ENCODE measurements at places on chromosomes 2 and 18.

GRCh38 chr2:226464380-226464779 lies 335.2 kb downstream of the IRS1 start:
- DNase-seq, result no peak

DNA sequence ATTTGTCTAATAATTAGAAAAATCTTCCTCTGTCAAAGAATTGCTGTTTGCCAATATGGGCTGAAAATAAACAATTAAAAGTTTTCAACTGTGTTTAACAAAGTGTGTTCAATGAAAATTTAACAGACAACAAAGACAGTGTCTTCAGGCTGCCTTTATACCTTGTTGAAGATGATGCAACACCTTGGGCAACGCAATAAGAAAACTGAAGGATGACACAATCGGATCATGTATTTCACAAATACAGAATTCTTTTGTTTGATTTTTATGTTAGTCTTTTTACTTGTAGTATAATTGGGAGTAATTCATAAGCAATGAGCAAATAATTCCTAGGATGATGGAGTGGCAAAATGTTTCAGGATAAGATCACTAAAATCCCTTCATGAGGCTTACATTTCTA lies 27.8 kb downstream of the CHN1 start:
- DNase-seq, result no peak

- DNase-seq, result no peak
These were observed 18.6 kb downstream of the COLEC11 start for GRCh38 chr2:3613524-3613905.

- no peak for DNase-seq
These were observed 258.8 kb downstream of the SLC8A1 start for GRCh38 chr2:40192864-40193669.

DNA sequence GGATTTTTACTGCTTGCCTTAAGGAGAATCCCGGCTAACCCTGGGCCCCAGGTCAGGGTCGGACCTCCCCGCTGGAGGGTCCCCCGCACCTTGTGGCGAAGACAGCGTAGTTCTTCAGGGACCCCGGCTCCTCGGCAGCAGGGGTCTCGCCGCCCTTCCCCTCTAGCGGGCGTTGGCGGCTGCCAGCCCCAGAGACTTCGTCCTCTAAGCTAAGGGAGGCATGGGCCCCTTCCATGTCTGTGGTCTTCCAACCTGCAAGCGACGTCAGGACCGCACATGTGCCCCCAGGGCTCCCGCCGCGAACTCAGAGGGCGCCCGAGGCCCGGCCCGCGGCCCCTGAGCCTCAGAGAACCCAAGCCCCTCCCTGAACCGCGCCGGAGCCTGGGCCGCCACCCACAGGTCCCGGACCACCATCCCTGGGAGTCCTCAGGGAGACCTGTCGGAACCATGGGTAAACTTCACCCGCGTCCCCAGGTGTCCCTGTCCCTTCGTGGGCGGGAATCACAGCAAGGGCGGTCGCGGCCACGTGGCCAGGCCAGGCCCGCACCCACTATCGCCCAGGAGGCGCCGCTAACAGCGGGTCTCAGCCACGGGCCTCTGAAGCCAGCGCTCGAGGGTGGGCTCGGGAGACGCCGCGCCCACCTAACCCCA lies 562 bp downstream of the ANKMY1 start:
- DNase-seq, result no peak

DNA sequence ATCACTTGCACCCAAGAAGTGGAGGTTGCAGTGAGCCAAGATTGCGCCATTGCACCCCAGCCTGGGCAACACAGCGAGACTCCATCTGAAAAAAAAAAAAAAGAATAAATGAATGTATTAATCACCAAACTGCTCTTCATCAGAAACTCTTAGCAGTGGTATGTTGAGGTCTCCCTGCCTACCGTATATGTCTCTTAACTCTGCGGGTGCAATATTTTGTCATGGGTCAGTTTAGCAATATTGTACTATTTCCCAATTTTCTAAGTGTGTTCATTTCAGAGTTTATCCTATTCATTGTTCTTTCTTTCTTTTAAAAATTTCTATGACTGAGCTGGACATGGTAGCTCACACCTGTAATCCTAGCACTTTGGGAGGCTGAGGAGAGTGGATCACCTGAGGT lies 37.9 kb upstream of the MAP4K3 start:
- no peak for DNase-seq

GRCh38 chr2:45709137-45709536 lies 57.7 kb downstream of the PRKCE start:
- no peak for DNase-seq

DNA sequence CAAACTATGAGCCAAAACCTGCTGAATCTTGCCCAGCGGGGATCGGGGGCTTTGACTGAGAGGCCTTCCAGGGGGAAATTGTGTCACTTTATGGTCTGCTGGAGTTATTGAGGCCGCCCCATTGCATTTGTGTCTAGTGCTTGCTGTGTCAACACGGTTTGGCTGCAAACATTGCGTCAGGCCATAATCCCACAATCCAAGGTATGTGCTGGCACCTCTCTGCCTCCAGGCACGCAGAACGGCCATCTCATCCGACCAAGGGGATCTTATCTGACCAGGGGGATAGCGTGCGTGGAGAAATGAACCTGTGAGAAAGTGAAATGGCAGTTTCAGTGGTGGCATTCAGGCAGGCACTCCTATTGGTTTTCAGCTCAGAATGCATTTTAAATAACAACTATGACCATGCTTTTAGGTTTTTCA lies 18.1 kb upstream of the LYPD6B start:
- DNase-seq, result peak; percentile 16

DNA sequence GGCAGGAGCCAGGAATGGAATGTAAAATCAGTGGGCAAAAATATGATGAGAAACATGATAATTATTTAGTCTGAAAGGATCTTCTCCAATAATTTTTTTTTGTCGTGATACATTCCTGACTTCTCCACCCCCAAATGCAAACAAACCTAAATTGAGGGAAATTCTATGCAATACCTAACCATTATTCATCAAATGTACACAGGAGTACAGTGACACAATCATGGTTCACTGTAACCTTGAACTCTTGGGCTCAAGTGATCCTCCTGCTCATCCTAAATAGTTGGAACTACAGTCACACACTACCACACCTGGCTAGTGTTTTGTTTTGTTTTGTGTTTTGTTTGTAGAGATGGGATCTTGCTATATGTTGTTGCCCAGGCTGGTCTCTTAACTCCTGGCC lies 46.5 kb downstream of the RAB10 start:
- no peak for DNase-seq

- DNase-seq, result no peak
These were observed 89.0 kb downstream of the UGGT1 start for GRCh38 chr2:128180031-128180430.

GRCh38 chr2:226066391-226066790 lies 666.9 kb downstream of the NYAP2 start:
- DNase-seq, result no peak

- DNase-seq, result no peak
These were observed 66.0 kb upstream of the FAM136A start for GRCh38 chr2:70367722-70368323.

GRCh38 chr2:229825476-229825875 lies 96.3 kb downstream of the TRIP12 start:
- DNase-seq, result no peak

- no peak for DNase-seq
These were observed 83.4 kb downstream of the CALCRL start for GRCh38 chr2:187364696-187365095.

GRCh38 chr2:235765181-235765820 lies 271.5 kb downstream of the AGAP1 start:
- no peak for DNase-seq

DNA sequence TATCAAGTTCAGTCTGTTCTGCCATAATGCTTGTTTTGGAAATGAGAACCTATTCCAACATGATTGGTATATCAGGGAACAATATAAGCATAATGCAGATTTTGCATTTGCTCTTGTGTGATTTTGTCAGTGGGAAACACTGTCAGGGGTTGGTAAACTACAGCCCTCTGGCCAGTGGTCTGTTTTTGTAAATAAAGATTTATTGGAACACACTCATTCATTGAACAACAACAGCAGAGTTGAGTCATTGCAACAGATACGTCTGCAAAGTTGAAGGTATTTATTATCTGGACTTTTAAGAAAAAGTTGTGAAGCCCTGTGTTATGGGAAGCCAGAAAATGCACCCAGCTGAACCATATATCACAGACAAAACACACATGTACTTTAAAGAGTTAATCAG lies 83.1 kb downstream of the MCFD2 start:
- DNase-seq, result no peak

DNA sequence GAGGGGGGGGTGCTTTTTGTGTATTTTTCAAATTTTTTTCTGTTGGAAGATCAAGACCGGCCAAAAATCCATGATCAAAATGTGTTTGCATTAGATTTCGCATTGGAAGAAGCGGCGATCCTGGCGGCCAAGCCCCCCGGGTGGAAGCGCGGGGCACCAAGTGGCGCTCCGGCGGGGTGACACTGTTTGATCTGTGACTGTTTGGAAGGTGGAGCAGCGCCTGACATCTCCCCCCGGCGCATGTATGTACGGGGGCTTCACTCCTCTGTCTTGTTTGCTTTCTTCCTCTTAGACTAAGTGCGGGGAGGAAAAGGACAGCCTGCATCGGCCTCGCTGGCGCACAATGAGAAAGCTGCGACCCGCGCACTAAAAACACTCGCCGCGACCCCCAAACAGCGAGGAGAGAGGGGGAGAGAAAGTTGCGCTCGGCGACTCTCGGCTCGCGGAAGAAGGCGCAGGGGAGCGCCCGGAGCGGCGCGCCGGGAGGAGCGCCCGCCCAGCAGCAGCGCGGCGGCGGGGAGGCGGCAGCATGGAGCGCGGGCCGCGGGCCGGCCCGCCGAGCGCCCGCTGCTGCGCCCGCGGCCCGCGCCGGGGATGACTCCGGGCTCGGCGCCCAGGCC lies 515 bp downstream of the TSHZ1 start:
- DNase-seq, result no peak

- DNase-seq, result no peak
These were observed 187.7 kb upstream of the ID2 start for GRCh38 chr2:8494151-8494550.

DNA sequence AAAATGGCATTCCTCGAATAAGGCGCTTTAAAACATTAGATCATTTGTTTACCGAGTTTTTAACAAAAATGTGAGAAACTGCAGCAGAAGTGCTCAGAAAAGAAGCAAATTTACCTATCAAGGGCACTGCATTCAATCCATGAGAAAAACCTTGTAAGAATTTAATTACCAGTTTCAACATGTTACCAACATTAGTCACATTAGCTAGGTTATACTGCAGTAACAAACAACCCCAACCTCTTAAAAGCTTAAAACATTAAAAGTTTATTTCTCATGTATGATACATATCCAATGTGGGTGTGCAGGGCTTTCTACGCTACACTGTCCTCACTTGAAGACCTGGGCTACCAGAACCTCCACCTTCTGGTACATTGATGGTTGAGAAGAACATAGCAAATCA lies 68.1 kb upstream of the CCBE1 start:
- DNase-seq, result no peak

- DNase-seq, result no peak
These were observed 31.7 kb upstream of the ARL4C start for GRCh38 chr2:234528410-234529148.

DNA sequence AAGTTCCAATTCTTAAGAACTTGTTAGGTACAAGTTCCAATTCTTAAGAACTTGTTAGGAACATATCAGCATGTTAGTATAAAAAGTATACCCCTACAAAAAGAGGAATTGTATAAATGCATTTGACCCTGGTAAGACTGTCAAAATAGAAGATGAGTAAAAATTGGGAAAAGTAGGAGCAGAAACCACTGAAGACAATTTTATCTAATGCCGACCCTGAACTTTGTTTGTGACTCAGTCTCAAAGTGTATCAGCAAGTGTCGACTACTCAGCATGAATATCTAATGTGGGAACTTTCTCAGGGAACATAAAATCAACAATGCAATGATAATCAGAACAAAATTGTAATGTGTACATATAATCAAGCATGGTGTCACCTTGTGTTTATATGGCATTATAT lies 583 bp upstream of the CD226 start:
- no peak for DNase-seq

GRCh38 chr2:190864375-190864774 lies 16.2 kb upstream of the GLS start:
- no peak for DNase-seq

GRCh38 chr18:2376707-2377106 lies 194.6 kb downstream of the METTL4 start:
- no peak for DNase-seq

- no peak for DNase-seq
These were observed 113.7 kb upstream of the SMAD7 start for GRCh38 chr18:49064421-49064820.

DNA sequence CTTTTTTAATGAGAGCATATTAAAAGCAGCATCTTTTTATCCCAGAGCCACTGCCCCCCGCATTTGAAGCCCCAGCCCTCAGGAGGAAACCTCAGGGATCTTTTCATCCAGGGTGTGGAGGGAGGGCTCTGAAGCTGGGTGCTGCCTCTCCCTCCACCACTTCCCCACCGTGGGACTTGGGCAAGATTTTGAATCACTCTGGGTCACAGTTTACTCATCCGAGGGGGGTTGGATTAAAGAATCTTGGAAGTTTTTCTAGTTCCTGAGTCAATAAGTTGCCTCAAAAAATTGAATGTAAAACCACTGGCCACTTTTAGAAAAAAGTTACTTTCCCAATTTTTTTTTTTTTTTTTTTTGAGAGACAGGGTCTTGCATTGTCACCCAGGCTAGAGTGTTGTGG lies 62.0 kb upstream of the ANKRD44 start:
- DNase-seq, result no peak

GRCh38 chr2:236168110-236169080 lies at the start of gene GBX2:
Gene GBX2 (minus strand): TSS chr2:236168386. CDS start chr2:236167971, 415 bp downstream.
- no peak for DNase-seq

DNA sequence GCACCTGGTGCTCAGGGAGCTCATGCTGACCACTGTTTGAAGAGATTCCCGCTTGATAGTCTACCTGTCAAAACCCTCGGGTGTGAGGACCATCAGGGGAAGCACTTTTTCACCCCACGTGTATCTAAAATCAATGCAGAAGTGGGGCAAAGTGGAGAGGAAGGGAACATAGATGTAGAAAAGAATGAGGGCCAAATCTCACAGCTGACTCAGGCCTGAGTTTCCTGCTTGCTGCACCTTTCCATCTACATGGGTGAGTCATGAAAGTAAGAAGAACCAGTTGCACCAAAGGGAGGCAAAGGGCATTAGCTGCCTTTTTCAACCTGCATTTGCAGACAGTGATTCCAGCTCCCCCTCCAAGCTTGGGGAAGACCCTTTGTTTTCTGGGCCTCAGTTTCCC lies 100.2 kb upstream of the MYCN start:
- DNase-seq, result no peak

GRCh38 chr2:55871637-55872036 lies 51.9 kb downstream of the EFEMP1 start:
- peak; percentile 49 for DNase-seq

- DNase-seq, result no peak
These were observed 123.9 kb downstream of the ACKR3 start for GRCh38 chr2:236693531-236693930.
